Stimulated activated CD4-positive, alpha-beta T cell treated with anti-CD3 and anti-CD28 coated beads, Interleukin-1b, Interleukin-23, amount 100 ng/mL, for 4 hours (primary cell): ENCODE measurements at places on chromosomes 12 and 14.

GRCh38 chr12:26062566-26062965 is 62.3 kb downstream of the BHLHE41 start:
- DNase-seq = no peak

DNA sequence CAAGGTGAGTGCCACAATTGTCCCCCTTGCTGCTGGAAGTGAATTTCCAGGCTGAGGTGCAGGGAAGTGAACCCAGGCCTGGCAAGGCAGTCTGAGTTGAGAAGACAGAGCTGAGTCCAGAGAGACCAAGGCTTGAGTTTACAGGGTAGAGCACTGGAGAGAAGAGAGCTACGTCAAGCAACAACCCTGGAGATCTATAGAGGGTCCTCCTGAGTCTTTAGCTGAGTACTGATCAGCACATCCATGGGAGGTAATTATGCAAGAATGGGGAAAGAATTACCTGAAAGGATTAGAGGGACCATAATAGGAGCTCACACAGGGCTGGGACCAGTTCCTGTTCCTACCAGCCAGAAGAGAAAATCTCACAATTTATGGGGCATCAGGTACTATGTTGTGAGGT is 190.7 kb downstream of the NEDD1 start:
- no peak for DNase-seq

DNA sequence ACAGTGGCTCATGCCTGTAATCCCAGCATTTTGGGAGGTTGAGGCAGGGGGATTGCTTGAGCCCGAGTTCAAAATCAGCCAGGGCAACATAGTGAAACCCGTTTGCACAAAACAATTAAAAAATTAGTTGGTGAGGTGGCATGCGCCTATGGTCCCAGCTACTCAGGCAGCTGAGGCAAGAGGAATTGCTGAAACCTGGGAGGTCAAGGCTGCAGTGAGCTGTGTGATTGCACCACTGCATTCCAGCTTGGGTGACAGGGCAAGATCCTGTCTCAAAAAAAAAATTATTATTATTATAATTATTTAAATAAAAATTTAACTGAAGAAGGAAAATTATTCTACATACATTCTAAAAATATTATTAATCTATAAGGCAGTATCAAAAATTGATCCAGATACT is 164.1 kb downstream of the ITPR2 start:
- no peak for DNase-seq

DNA sequence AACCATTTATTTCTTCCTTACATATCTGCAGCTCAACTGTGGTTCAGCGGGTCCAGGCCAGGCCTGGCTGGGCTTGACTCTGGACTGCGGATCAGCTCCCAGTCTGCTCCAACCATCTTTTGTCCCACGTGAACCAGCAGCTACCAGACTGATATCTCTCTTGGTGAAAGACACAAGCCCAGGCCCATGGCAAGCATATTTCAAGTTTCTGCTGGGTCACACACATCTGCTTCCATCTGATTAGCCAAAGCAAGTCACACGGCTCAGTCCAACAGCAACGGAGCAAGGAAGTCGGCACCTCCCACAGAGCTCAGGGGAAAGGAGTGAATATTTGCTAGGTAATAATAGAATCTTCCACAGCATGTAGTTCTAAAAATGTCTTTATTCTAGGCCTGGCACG is 24.7 kb upstream of the MARK3 start:
- DNase-seq = no peak

DNA sequence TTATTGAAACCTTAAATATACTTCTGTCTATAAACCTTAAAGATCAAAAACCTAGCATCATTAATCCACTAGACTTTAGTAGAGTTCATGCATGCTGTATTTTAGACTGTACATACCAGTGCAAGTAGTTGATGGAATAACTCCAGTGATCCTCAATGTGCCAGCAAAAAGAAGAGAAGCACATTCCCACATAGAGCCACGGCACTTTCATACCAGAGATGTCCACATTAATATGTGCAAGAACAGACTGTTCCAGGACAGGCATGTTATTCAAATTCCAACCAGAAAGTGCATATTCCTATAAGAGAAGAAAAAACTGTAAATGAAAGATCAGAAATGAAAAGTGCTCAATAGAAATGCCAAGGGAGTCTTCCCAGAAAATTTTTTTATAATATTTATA is 55.0 kb downstream of the KDM5A start:
- no peak for DNase-seq

DNA sequence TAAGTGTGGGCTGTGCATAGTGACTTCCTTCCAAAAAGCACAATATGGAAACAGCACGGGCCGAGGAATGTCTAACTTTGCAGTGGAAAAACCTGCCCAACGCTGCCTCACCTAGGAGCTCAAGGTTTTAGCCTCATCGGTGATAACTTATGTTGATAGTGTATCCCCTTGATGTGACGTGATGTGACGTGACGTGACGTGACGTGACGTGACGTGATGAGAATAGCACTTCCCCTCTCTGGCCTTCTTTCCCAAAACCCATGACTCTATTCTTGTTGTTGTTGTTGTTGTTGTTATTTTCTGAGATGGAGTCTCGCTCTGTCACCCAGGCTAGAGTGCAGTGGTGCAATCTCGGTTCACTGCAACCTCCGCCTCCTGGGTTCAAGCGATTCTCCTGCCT is 64.5 kb downstream of the KCNK13 start:
- DNase-seq = no peak

DNA sequence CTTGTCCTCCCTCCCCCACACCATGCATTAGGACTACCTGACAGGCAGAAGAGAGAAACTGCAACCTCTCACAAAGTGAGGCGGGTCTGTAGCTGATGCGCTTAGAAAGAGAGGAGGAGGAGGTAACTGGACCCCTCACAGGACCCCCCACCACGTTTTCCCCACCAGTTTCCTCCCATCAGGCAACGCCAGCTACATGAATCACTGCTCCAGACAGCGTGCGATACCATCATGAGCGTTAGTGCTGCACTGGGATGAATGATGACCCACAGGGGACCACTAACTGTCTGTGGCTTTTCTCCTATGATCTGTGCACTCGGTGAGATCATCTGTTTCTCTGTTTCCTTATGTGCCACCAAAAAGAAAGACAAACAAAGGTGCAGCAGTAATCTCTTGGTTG is 77.7 kb downstream of the KCNK10 start:
- DNase-seq = no peak
